ENCODE measurements at places on chromosomes 3 and 15. TPM values are rescaled to one million over a fixed set of nuclear protein-coding genes. Genes with fewer than 3 reads are reported as not detected.
A peak's percentile ranks its signal among the peaks of the same experiment; 100 is the strongest.

- no peak within 1 kb of the TSS for H3K27ac ChIP-seq
- DNase-seq: peak; percentile 68
- no peaks in the 10 kb centered on the region for H3K36me3 ChIP-seq
- H3K4me1 ChIP-seq: peaks cover 7% of the 10 kb centered on the region
Observed at GRCh38 chr3:50154840-50155490, at the start of gene SEMA3F. SEMA3F (plus strand) TSS chr3:50155324; CDS start chr3:50159623, 4,299 bp downstream.

DNA sequence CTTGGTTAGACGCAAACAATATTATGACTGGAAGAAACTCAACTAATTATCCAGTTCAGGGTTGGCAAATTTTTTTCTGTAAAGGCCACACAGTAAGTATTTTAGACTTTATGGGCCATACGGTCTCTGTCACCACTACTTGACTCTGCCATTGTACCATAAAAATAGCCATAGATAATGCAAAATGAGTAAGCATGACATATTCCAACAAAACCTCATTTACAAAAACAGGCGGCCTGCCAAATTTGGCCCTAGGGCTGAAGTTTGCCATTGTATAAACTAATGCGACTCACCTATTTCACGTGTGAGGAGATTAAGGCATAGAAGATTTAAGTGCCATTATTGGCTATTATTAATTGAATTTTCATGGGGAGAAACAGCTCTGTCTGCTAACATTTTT, 116.8 kb upstream of the CNTN6 start:
- H3K27ac ChIP-seq: no peak overlapping the region
- no peak overlapping the region for H3K4me3 ChIP-seq
- no peaks in the 10 kb centered on the region for H3K27me3 ChIP-seq
- H3K36me3 ChIP-seq: no peaks in the 10 kb centered on the region
- DNase-seq: no peak

Gene DAZL
- total RNA-seq: not detected

DNA sequence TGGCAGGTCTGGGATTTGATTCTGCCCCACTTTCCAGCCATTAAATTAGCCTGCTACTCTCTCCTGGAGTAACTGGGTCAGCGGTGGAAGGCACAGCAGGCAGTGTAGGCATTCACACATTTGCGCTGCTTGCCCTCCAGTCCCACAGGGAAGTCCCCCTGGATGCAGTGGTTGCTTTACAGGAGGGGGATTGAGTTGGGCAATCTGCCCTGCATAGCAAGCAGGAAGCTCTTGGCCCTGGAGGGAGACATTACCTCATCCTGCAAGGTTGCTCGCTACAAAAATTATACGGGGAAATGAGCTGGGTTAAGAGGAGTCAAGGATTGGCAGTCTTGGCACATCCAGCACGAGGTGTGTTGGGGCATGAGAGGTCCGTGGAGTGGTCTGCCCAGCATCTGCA, 14.8 kb downstream of the MCM2 start:
- H3K4me3 ChIP-seq: no peak overlapping the region
- no peak overlapping the region for H3K27ac ChIP-seq
- H3K36me3 ChIP-seq: peaks cover 63% of the 10 kb centered on the region
- no peak for DNase-seq

Gene BUB1B
- total RNA-seq: 89.5 TPM

Gene FAM81A
- 3.7 TPM for total RNA-seq

Gene OR5K3
- total RNA-seq: not detected

DNA sequence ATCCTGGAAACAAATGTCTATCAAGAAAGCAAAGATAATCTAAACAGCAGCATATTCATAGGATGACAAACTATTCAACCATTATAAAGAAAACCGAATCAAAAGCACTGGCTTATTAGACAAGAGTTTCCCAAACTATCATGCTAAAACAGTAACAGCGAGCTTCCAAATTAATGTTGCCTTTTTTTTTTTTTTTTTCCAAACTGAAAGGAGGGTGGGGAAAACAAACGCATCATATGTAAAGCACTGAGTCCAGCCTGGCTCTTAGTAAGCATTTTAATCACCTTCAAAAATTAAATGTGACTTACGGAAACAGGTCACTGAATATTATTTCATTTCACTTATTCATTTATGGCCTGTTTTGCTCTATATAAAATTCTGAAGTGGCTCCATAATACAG, 2.3 kb downstream of the TJP1 start:
- peaks cover 11% of the 10 kb centered on the region for H3K4me1 ChIP-seq
- no peak overlapping the region for H3K27ac ChIP-seq
- peaks cover 69% of the 10 kb centered on the region for H3K27me3 ChIP-seq
- DNase-seq: no peak

- H3K27ac ChIP-seq: no peak overlapping the region
- peak; percentile 70 for DNase-seq
- H3K27me3 ChIP-seq: no peaks in the 10 kb centered on the region
- no peaks in the 10 kb centered on the region for H3K36me3 ChIP-seq
- H3K4me1 ChIP-seq: peaks cover 2% of the 10 kb centered on the region
Observed at GRCh38 chr15:73273181-73274002, 95.4 kb downstream of the HCN4 start.

GRCh38 chr3:72335458-72336095, 512.7 kb downstream of the SHQ1 start:
- peaks cover 8% of the 10 kb centered on the region for H3K27me3 ChIP-seq
- no peaks in the 10 kb centered on the region for H3K4me1 ChIP-seq
- H3K4me3 ChIP-seq: no peak overlapping the region
- no peak for DNase-seq
- H3K36me3 ChIP-seq: no peaks in the 10 kb centered on the region

Gene ZNF385D
- not detected for total RNA-seq

Gene EPHA3
- total RNA-seq: not detected

GRCh38 chr3:117117188-117117936, 407.8 kb downstream of the TUSC7 start:
- no peak overlapping the region for H3K4me3 ChIP-seq
- DNase-seq: no peak
- H3K27ac ChIP-seq: no peak overlapping the region

GRCh38 chr15:65067645-65068402, at the start of gene RASL12:
RASL12 (minus strand) TSS chr15:65067991; CDS start chr15:65067835, 156 bp downstream.
- no peak within 1 kb of the TSS for H3K4me3 ChIP-seq
- no peaks in the 10 kb centered on the region for H3K36me3 ChIP-seq
- no peak within 1 kb of the TSS for H3K27ac ChIP-seq
- DNase-seq: no peak

DNA sequence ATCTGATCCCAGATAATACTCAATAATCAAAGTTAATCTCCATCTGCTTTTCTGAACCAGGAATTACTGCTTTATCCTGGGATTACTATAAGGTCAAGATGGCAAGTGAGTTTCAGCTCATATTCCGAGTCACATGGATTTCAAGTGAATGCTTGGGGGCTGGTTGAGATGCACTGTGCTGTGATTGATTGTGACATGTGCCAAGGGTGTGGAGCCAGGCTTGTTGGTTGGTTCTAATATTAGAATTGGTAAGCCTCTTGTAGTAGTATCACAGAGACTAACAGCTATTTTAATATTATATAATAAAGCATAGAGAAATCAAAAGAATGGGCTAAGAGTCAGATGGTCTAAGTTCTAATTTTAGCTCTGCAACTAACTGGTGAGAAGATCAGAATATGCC, 74.2 kb upstream of the ICE2 start:
- H3K36me3 ChIP-seq: peaks cover 41% of the 10 kb centered on the region
- no peaks in the 10 kb centered on the region for H3K27me3 ChIP-seq
- no peak overlapping the region for H3K4me3 ChIP-seq
- DNase-seq: no peak

Gene GPR27
- total RNA-seq: 5.3 TPM

DNA sequence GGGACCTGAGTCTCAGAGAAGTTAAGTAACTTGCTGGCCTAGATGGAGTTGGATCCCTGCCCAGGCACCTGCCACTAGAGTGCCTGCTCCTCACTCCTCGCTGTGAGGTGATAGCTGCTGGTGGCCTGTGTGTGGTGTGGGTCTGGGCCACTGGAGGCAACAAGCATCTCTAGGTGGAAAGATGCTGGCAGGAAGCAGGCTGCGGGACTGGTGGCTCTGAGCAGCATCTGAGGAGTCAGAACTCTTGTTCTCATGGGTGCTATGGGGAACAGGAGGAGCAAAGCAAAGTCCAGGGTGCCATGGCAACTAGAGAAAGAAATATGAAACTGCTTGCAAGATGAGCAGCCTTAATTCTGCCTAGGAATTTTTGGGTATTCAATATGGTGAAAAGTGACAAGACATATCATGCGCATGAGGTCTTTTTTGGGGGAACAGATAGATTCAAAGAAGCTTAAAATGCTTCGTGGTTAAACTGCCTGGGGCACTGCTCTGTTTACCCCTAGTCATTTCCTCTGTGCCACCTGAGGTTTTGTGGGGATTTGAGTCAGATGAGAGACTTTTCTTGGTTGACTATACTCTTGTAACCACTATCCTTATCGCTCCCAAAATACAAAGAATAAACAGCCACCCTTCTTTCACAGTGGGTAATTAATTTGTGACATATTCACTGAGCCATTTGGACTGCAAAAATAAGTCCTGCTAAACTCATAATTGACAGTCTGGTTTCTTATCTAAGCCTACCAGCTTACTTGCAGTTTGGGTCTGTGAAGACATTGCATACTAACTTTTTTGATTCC, 50.3 kb downstream of the MED12L start:
- H3K27me3 ChIP-seq: peaks cover 22% of the 10 kb centered on the region
- peak overlapping the region; percentile 85 for H3K27ac ChIP-seq
- peaks cover 5% of the 10 kb centered on the region for H3K36me3 ChIP-seq
- H3K4me1 ChIP-seq: peaks cover 31% of the 10 kb centered on the region
- DNase-seq: peak; percentile 88

- H3K4me1 ChIP-seq: peaks cover 35% of the 10 kb centered on the region
- H3K4me3 ChIP-seq: peak overlapping the region; percentile 78
- DNase-seq: peak; percentile 42
Observed at GRCh38 chr3:133572158-133573053, 1.1 kb upstream of the CDV3 start.

GRCh38 chr3:17800232-17800631, 57.8 kb upstream of the TBC1D5 start:
- H3K4me1 ChIP-seq: no peaks in the 10 kb centered on the region
- no peak overlapping the region for H3K27ac ChIP-seq
- no peaks in the 10 kb centered on the region for H3K27me3 ChIP-seq
- peaks cover 1% of the 10 kb centered on the region for H3K36me3 ChIP-seq
- no peak for DNase-seq
- H3K4me3 ChIP-seq: no peak overlapping the region

DNA sequence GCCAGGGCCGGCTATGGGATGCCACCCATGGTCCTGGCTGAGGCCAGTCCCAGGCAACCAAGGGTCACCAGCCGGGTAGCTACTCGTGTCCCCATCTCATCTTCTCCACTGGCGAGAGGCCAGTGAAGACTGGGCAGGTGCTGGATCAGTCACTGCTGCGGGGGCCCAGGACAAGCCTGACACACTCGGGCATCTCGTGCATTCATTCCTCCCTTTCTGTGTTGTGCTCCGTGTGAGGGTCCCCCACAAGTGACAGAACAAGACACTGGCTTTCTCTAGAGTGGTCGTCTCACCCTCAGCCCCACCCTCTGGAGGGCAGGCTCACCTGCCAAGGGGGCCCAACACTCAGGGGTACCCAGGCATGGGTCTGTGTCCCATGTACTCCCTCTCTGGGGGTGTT, 48.4 kb downstream of the ROPN1B start:
- peaks cover 3% of the 10 kb centered on the region for H3K36me3 ChIP-seq
- H3K27ac ChIP-seq: no peak overlapping the region
- H3K27me3 ChIP-seq: no peaks in the 10 kb centered on the region
- H3K4me1 ChIP-seq: no peaks in the 10 kb centered on the region
- no peak for DNase-seq

Gene STAB1
- not detected for total RNA-seq

Gene CNOT10
- 55.4 TPM for total RNA-seq

DNA sequence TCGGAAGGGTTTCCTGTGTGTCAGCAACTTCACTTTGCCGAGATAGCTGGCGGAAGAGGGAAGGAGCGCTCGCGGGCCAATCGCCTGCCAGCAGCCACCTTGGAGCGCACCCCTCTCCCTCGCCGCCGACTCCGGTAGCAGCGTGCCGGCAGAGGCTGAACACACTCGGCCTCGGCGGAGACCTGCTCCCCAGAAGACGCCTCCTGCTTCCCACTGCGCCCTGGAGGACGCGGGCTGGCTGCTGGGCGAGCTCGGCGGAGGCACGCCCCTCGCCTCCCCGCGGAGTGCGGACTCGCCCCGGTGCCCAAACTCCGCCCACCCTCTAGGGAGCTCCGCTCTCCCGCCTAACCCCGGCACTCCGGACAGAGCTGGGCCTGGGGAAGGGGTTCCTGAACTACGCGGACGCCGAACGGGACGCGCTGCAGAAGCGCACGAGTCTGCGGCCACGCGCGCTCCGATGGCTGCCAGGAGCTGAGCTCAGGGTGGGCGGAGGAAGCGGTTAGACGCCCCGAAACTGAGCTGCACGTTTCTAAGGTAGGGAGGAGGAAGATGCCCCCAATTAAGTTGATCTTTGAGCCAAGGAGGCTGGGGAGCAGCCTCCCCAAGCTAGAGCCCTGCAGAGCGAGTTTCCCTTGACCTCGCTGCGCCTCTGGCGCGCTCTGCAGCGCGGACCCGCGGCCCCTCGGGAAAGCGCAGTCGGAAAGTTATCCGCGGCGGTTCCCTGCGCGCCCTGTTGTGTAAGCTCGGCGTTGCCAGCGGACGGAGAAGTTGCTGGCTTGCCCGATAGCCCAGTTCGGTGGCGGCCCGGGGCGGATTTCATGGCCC, at the start of gene P2RY1:
TSS of gene P2RY1 (plus strand) at position 356 of the 825 bp plus-strand sequence. CDS start 652 bp downstream, outside the sequence.
- H3K4me1 ChIP-seq: peaks cover 14% of the 10 kb centered on the region
- peaks cover 54% of the 10 kb centered on the region for H3K27me3 ChIP-seq
- H3K27ac ChIP-seq: peak within 1 kb of the TSS; percentile 61
- peak within 1 kb of the TSS; percentile 79 for H3K4me3 ChIP-seq
- DNase-seq: peak; percentile 60

DNA sequence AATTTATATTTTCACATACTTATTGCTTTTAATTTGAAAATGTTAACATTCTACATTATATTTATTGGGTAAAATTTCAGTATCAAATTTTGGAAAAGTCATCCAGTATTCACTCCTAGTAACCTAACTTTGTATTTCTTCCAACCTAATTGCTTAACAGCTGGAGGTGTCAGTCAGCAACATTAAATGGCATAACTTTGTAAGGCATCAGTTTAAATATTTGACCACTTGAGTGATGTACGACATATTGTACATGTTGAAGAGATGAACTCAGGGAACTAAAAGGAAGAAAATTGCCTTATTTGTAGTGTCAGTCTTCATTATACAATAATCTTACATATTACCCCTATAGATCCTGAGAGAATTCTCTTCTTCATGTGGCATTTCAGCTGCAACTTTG, 326.8 kb downstream of the NAALADL2 start:
- DNase-seq: no peak
- no peaks in the 10 kb centered on the region for H3K4me1 ChIP-seq
- H3K27me3 ChIP-seq: no peaks in the 10 kb centered on the region
- H3K27ac ChIP-seq: no peak overlapping the region
- no peak overlapping the region for H3K4me3 ChIP-seq
- no peaks in the 10 kb centered on the region for H3K36me3 ChIP-seq

GRCh38 chr3:101828276-101828675, 21.0 kb upstream of the NFKBIZ start:
- peak overlapping the region; percentile 96 for H3K4me3 ChIP-seq
- no peak for DNase-seq
- peaks cover 26% of the 10 kb centered on the region for H3K36me3 ChIP-seq
- peaks cover 64% of the 10 kb centered on the region for H3K4me1 ChIP-seq

Gene GABRB3
- total RNA-seq: not detected

All from activated CD8-positive, alpha-beta memory T cell treated with anti-CD3 and anti-CD28 coated beads, Interleukin-2, amount 10 ng/mL, durations not matched to agents 7 days and 5 days (primary cell).